NCI-H1092 treated with DMSO at 0.1 percent for 48 hours (cell line): ENCODE measurements at places on chromosomes 5 and 9.
A peak's percentile ranks its signal among the peaks of the same experiment; 100 is the strongest.

DNA sequence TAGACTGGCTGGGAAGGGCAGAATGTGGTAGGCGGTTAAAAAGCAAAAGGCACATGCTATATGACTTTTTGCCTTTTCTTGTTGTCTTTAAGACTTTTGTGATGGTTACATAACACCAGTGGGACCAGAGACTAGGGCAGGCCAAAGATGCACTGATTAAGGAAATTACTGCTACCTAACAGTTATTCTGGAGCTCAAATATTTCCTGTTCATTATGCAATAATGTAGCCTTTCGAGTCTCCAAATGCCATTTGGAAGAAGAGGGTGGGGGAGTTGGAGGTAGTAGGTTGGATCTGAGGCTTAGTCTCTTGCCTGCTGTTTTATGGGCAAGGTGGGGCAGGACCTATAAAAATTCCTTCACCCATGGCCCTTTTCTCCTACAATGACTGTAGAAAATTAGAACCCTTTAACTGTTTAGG is 51.7 kb downstream of the SH3GL2 start:
- no peak for DNase-seq

- DNase-seq: no peak
Measured at GRCh38 chr5:83538786-83539462, 67.4 kb downstream of the VCAN start.

GRCh38 chr9:129633848-129634247 is 7.9 kb downstream of the NTMT1 start:
- no peak for DNase-seq

GRCh38 chr9:128285033-128285784 is 9.1 kb downstream of the SWI5 start:
- DNase-seq: no peak

DNA sequence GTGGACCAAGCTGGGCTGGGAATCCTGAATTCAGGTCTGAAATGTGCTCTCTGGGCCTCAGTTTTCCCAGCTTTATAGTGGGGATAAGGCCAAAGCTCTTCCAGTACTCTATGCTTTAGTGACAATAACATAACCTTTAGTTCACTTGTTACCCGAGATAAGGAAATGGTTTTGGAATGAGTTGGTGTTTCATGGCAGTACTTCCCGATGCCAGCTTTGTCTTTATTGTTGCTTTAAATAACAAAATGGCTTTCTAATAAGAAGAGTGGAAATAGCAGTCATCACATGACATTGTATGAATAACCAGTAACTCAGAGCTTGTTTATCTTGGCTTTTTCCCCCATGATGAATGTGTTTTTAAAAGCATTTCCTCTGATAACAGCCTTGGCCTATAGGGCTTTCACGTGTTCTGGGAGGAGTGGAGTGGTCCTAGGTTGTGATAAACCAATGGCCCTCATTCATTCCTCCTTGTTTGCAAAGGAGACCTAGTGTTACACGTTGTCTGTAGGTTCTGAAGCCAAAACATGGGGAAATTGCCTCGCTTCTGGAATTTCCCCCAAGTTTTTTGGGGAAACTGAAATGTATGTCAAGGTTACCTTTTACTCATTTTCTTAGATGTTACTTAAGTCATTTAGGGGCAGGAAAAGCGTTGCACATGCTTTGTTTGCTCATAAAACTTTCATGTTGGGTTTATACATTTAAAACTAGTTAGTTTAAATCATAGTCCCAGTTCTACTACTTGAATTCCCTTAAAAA is 53.7 kb downstream of the ZNF618 start:
- no peak for DNase-seq

DNA sequence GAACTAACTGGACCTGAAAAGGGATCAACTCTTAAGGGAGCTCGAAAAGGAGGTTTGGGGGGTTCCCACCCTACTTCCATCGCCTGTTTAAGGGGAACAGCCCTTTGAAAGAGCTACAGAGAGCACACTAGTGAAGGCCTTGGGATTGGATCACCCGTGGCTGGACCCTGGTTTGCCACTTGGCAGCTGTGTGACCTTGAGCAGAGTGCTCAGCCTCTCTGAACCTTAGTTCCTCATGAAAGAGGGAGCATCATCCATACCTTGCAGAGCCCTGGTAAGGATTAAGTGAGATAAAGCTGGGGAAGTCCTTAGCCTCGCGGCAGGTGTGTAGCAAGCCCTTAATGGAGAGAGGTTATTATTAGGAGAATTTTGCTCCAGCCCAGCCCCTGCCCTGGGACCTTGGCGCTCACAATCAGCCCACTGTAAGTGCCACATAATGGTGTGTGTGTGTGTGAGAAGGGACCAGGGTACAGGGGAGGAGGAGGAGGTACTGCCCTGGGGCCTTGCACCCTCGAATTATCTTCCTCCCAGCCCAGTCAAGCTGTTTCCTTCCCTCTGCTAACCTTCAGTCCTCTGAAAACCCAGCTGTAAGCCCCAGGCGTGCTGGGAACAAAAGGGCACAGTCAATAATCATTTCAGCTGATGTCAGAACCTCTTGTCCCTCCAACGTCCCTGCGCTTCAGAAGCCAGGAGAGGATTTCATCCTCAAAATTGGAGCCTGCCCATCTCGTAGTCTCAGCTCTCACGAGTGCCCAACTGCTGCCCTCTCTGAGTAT is 42.9 kb downstream of the FOXI1 start:
- DNase-seq: no peak

DNA sequence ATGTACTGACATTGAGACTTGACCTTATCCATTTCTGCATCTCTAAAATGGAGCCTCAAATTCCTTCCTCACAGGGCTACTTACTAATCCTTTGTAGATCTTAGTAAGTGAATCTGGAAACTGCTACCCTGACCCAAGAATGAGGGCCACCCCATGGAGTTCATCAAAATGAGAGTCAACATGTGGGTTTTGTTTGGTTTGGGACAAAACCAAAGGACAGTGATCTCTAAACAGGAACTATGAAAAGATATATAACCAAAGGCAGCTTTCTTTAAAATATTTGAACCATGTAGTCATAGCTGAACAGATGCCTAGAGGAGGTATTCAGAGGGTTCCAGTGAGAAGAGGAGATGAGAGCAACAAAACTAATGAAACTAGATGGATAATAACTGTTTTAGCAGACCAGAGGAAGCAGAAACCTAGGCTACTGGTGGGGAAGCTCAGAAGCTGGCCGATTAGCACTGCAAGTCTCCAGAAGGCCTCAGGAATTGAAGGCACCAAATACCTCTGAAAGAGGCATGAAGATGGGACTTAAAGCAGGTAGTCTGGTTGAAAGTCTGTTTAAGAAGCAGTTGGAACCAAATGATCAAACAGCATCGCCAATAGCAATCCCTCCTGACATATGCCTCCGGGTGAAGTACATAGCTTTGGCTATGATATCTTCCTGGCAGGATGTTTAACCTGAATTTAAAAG is 45.8 kb downstream of the THOC3 start:
- no peak for DNase-seq

- no peak for DNase-seq
Measured at GRCh38 chr5:57432876-57433275, 49.7 kb downstream of the ACTBL2 start.

DNA sequence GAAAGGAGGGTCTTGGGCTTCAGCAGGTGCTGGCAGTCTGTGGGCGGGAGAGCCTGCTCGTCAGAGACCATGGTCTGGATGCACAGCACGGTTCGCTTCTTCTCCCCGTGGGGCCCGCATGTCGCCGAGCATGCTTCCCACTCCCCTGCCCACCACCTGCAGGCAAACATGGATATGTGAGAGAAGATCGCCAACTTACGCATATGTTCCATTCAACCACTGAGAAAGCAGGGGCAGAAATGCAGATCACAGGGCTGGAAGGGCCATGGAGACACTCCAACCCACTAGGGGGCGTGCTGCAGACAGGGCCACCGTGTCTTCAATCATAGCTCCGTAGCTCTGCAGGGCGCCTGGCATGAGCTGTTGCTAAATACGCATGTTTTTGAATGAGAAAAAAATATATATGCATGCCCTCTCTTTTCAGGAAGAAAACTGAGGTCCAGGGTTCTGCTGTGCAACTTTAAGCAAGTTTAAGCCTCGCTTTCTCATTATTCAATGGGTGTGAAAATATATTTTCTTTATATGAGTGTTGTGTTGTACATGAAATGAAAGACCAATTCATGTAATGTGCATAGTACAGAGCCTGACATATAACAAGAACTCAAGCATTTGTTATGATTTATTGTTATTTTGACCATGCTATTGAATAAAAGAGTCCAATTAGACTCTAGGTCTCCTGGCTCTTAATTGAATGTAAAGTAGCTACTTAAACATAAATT is 148.0 kb downstream of the TARS1 start:
- no peak for DNase-seq

DNA sequence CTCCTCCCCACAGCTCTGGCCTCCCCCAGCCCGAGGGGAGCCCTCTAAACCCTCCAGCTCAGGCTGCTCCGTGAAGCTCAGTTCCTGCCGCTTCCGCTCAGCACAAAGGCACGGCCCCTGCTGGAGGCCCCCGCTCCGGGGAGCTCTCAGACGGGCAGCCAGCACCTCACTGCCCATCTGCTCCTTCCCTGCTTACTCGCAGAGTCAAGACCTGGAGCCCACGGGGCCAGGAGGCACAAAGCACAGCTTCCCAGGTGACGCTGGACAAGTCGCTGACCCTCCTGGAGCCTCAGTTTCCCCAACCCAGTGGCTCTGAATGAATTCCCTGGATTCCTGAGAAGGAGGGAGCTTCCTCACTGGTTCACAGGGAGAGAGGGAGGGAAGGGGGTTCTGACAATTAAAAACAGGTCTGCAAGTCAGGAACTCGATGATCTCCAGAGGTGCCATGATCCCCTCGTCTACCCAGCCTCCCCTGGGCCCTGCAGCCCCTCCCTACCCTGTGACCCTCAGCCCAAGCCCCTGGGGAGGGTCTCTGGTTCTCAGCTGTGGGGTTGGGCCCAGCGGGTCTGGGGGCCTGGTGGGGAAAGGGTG is 36.2 kb downstream of the VAV2 start:
- peak; percentile 24 for DNase-seq

DNA sequence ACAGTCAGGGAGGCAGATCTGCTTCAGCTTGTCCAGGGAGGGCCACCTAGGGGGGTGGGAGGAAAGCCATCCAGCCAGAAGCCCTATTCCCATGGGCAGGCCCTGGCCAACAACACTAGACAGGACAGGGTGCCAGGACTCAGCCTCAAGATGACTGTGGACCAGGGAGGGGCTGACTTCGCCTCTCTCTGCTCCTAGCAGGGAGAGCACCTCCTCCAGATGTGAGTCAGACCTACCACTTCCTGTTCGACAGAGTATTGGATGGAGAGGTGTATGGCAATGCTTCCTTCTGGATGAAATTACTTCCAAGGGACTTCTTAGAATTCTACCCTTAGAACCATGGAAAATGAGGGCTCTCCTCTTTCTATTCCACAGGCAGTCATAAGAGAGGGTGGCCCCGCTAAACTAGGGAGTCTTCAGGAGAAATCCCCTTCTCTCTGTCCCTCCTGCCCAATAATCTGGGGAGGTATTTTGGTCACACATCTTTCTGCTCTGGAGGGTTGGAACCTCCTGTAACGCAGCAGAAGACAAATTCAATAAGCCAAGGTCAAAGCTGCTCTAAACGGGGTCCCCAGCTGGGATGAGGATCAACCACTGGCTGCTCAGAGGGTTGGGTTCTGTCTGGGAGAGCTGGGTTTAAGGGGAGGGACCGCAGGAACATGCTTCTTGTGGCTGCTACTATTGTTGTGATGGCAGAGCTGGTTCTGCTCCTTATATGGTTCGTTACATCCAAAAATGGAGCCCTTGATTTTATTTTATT is 23.2 kb upstream of the RCL1 start:
- no peak for DNase-seq

GRCh38 chr5:15529821-15530220 is 29.8 kb downstream of the FBXL7 start:
- no peak for DNase-seq

DNA sequence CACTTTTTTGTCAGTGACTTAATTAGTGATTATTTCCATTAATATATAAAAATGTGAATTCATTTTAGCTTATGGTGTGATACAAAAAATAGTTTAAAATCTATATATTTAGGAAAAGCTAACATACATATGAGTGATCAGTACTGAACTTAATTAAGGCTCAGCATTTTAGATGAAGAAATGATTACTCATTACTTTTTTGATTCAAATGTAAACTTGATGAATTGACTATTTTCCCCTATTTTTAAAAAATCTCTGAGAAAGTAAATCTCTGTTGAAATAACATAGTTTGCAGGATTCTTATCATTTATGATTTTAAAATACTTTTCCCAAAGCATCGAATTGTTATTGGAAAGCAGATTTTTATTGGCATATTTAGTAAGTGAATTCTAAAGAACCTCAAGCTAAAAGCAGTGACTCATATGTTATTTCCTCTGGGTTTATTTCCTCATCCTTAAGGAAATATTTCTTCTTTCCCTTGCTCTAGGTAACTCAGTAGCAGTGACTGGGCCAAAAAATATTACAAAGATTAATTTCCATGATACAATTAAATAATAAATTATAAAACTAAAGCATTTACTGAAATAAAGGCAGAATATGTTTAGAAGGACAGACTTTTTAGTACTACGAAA is 290.6 kb downstream of the FER start:
- no peak for DNase-seq

- DNase-seq: no peak
Measured at GRCh38 chr9:89786655-89787054, 181.8 kb downstream of the GADD45G start.

DNA sequence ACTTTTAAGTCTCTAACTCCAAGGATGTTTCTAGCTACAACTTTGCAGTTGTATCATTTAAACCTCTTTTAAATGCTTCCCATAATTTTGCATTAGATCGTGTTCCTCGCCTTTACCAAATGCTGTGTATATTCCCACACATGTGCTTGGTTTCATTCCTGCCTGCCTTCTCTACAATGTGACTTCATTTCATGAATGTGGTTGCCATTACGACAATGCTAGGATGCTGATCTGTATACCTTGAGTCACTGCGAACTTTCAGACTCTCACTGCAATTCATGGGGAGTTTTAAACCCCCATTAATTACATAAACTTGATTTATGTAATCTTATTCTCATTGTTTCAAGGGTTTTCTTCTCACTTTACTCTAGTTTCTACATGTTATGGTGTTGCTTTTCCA is 50.3 kb downstream of the UBE2QL1 start:
- DNase-seq: no peak

- DNase-seq: peak; percentile 45
Measured at GRCh38 chr5:135208903-135209721, 175.1 kb upstream of the PITX1 start.

DNA sequence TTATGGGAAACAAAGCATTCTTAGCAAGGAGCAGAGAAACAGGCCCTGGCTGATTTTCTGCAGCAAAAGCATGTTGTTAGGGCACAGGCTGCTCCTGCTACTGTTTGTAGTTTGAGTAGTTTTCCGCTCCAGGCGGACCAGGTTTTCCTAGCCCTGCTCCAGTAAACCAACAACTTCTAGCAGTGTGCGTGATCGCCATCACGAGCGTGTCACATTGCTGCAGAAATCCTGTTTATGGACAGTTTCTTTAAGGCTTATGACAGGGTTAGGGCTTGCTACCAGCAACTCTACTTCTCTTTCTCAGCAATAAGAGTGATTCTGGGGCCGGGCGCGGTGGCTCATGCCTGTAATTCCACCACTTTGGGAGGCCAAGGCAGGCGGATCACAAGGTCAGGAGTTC is 803.9 kb upstream of the CDH10 start:
- DNase-seq: no peak
